DND-41 (cell line): ENCODE measurements at places on chromosomes 1 and 21.

DNA sequence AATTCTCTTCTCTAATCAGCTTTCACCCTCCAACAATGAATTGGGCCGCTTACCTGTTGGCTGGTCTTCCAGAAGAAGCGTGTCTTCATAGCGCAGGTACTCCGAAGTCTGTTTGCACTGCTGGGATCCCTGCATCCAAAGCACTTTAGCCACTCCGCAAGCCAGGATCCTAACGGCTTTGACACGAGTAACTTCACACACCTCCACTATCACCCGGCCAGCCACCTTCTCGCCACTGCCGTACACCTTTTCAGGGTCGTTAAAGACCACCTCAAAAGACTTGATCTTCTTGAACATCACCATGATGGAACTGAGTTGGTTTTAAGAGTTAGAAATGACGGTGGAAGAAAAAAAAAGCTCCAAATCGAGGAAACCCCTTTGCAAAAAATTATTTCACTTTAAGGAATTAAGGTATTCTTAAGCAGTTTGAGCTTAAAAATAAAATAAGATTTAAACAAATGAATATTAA, 381 bp downstream of the TXNIP start:
- peaks cover 61% of the 10 kb centered on the region for H3K4me1 ChIP-seq
- no peaks in the 10 kb centered on the region for H3K27me3 ChIP-seq
- H3K27ac ChIP-seq, result peak overlapping the region; percentile 97
- H3K36me3 ChIP-seq, result peaks cover 18% of the 10 kb centered on the region

DNA sequence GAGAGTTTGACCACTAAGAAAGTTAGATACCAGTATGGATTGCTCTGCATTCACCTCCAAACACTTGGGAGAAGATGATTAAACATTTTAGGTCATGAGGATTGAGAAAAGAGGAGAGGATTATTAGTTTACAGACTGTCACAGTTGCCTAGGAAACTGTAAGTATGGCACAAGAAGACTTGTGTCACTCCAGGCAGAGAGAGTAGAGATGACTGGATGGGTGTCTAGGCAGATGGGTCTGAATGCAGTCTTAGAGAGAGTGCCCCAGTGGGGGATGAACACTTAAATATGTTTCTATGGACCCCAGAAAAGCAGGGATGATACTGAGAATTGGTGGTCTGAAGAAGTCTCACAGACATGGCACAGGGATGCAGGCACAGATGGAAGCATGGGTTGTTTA, 477.6 kb upstream of the B3GALT2 start:
- H3K27ac ChIP-seq, result no peak overlapping the region
- no peak overlapping the region for H3K4me3 ChIP-seq

GRCh38 chr1:172838680-172839313, 179.9 kb downstream of the FASLG start:
- no peak overlapping the region for H3K4me3 ChIP-seq
- H3K27ac ChIP-seq, result 0 out of 2 replicates have a peak overlapping the region, but pooled peaks have one; percentile 7
- no peak for DNase-seq
- no peaks in the 10 kb centered on the region for H3K36me3 ChIP-seq

DNA sequence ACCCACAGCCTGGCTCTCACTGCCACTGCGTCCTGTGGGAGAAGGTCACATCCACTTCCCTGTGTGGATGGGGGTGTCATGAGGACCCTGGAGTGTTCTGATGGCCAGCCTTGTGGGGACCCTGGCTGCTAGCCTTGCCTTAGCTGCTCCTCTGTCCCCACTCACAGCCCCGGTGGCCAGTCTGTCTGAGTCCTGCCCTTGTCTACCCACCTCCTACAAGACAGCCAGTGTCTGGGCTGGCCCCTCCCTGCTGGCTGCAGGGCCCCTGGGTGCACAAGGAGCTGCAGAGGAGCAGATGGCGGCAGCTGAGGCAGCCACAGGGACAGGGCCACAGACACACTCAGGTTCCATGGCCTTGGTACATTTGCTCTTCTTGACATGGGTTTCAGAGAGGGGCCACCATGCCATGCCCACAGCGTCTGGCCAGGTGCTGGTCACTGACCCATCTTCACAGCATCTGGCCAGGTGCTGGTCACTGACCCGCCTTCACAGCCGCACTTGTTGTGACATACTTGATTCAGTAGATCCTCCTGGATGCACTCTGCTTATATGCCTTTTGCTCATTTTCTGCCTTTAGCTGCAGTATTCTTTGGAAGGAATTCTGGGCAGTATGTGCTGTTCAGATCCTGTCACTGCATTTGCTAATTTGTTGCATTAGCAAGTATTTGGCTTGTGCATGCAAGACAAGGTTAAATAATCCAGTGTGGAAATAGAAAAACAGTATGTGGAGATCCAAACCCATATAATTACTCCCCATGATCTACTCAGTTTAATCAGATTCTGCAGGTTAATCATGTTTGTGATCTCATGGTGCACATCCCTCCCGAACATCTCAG, 157.8 kb downstream of the PCBP3 start:
- DNase-seq, result no peak
- no peaks in the 10 kb centered on the region for H3K27me3 ChIP-seq
- H3K4me1 ChIP-seq, result no peaks in the 10 kb centered on the region
- H3K36me3 ChIP-seq, result no peaks in the 10 kb centered on the region
- H3K4me3 ChIP-seq, result no peak overlapping the region

DNA sequence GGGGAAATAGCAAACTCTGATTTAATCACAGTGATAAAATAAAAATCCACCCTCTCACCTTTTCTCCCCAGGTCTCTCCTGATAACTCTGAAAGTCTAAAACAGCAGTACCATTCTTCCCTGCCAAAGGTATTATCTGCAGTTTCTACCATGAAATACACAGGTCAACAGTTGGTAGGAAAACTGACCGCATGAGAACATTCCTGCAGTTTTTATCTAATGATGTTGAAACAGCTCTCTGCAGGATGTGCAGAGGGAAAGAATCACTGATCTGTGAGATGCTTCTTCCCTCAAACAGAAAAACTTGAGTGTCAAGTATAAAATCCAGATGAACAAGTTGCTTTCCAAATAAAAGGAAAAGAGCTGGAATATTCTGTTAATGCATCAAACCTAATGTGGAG, 39.1 kb downstream of the KCNJ6 start:
- H3K4me1 ChIP-seq, result no peaks in the 10 kb centered on the region
- peaks cover 21% of the 10 kb centered on the region for H3K27me3 ChIP-seq
- no peaks in the 10 kb centered on the region for H3K36me3 ChIP-seq
- no peak for DNase-seq
- no peak overlapping the region for H3K4me3 ChIP-seq

DNA sequence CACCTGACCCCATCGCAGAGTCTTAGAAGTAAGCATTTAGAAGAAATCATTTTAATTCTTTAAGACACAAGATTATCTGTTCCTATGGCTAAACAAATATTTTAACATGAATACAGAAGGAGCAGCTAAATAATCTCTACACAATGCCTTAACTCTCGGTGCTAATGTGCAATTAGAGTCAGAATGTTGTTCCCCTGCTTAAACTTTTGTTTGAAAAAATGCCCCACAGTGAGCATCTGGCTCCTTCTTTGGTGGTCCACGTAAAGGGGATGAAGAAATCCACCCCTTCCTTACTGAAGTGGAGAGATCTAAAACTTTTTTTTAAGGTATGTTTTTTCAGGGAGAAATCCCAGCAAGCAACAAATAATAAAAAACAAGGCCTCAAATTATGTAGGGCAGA, 55.2 kb downstream of the SLC45A1 start:
- H3K4me1 ChIP-seq, result no peaks in the 10 kb centered on the region
- H3K27me3 ChIP-seq, result no peaks in the 10 kb centered on the region
- no peaks in the 10 kb centered on the region for H3K36me3 ChIP-seq
- H3K27ac ChIP-seq, result no peak overlapping the region

DNA sequence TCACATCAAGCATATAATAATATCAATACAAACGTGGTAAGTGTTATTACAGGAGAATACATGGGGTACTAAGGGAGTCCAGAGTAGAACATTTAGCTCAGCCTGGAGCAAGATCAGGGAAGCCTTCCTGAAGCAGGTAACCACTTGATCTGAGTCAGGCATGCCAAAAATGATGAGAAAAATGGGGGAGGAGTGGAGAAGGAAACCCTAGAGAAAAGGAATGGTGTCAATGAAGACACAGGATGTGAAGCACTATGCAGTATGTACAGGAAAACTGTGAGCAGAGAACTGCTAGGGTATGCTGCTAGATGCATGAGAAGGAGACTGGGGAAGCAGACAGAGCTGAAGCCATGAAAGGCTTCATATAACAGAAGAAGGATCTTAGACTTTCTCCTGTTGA, 84.7 kb downstream of the NOTCH2 start:
- no peaks in the 10 kb centered on the region for H3K27me3 ChIP-seq
- peaks cover 22% of the 10 kb centered on the region for H3K4me1 ChIP-seq
- H3K36me3 ChIP-seq, result peaks cover 27% of the 10 kb centered on the region
- no peak overlapping the region for H3K27ac ChIP-seq
- no peak overlapping the region for H3K4me3 ChIP-seq

- no peaks in the 10 kb centered on the region for H3K36me3 ChIP-seq
- no peak overlapping the region for H3K4me3 ChIP-seq
- no peak for DNase-seq
- no peaks in the 10 kb centered on the region for H3K27me3 ChIP-seq
- H3K27ac ChIP-seq, result no peak overlapping the region
- H3K4me1 ChIP-seq, result no peaks in the 10 kb centered on the region
Measured at GRCh38 chr1:240811256-240811655, 199.3 kb upstream of the GREM2 start.

GRCh38 chr1:213256438-213257087, 205.5 kb downstream of the RPS6KC1 start:
- H3K27me3 ChIP-seq, result no peaks in the 10 kb centered on the region
- no peaks in the 10 kb centered on the region for H3K4me1 ChIP-seq
- no peak overlapping the region for H3K27ac ChIP-seq

- H3K36me3 ChIP-seq, result no peaks in the 10 kb centered on the region
- H3K4me1 ChIP-seq, result no peaks in the 10 kb centered on the region
- DNase-seq, result no peak
Measured at GRCh38 chr1:22711071-22711470, 432 bp downstream of the EPHB2 start.

DNA sequence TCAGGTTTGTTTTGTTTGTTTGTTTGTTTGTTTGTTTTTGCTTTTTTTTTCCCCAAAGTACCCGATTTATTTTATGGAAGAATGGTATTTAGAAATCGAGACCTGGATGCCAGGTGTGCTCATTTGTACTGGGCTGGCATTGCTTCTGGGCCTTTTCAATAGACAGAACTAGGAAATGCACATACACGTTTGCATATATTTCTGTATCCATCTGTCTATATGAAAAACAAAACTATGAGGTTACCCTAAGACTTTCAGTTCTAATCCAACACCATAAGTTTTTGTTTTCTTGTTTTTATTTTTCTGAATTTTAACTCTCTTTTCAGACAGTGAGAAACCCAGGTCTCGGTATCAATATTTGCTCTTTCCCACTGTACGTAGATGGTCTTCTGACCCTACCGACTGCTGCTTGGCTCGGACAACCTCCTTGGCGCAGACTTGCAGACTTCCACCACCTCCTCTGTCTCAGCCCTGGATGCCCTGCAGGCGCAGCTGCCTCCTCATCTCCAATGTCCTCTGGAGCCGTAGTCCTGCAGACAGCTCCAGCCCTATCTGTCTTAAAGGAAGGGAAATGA, 171.7 kb downstream of the NEK7 start:
- DNase-seq, result no peak
- H3K36me3 ChIP-seq, result no peaks in the 10 kb centered on the region
- H3K27ac ChIP-seq, result no peak overlapping the region
- no peaks in the 10 kb centered on the region for H3K27me3 ChIP-seq
- H3K4me3 ChIP-seq, result no peak overlapping the region

GRCh38 chr1:184212649-184213314, 161.3 kb downstream of the TSEN15 start:
- no peaks in the 10 kb centered on the region for H3K36me3 ChIP-seq
- H3K27ac ChIP-seq, result no peak overlapping the region
- H3K4me1 ChIP-seq, result no peaks in the 10 kb centered on the region
- no peak for DNase-seq

GRCh38 chr1:211326528-211327345, at the start of gene TRAF5:
Gene TRAF5, plus strand, starts transcription at chr1:211326833. Its CDS starts 26,407 bp downstream, at chr1:211353240.
- H3K27ac ChIP-seq, result peak within 1 kb of the TSS; percentile 60
- peaks cover 37% of the 10 kb centered on the region for H3K27me3 ChIP-seq
- H3K36me3 ChIP-seq, result no peaks in the 10 kb centered on the region
- peak; percentile 63 for DNase-seq
- H3K4me1 ChIP-seq, result peaks cover 29% of the 10 kb centered on the region

- DNase-seq, result no peak
- H3K36me3 ChIP-seq, result no peaks in the 10 kb centered on the region
- no peaks in the 10 kb centered on the region for H3K27me3 ChIP-seq
- no peak overlapping the region for H3K27ac ChIP-seq
Measured at GRCh38 chr1:7574121-7575040, 196.7 kb upstream of the VAMP3 start.

GRCh38 chr1:107941531-107941930, 23.4 kb downstream of the VAV3 start:
- H3K4me1 ChIP-seq, result peaks cover 80% of the 10 kb centered on the region
- DNase-seq, result no peak
- H3K27ac ChIP-seq, result peak overlapping the region; percentile 32
- no peaks in the 10 kb centered on the region for H3K27me3 ChIP-seq
- no peaks in the 10 kb centered on the region; the same call in 1 of the 2 replicates for H3K36me3 ChIP-seq
- H3K4me3 ChIP-seq, result no peak overlapping the region

GRCh38 chr1:186327331-186327730, 47.7 kb downstream of the TPR start:
- no peaks in the 10 kb centered on the region for H3K27me3 ChIP-seq
- H3K36me3 ChIP-seq, result peaks cover 87% of the 10 kb centered on the region
- no peak overlapping the region for H3K4me3 ChIP-seq

DNA sequence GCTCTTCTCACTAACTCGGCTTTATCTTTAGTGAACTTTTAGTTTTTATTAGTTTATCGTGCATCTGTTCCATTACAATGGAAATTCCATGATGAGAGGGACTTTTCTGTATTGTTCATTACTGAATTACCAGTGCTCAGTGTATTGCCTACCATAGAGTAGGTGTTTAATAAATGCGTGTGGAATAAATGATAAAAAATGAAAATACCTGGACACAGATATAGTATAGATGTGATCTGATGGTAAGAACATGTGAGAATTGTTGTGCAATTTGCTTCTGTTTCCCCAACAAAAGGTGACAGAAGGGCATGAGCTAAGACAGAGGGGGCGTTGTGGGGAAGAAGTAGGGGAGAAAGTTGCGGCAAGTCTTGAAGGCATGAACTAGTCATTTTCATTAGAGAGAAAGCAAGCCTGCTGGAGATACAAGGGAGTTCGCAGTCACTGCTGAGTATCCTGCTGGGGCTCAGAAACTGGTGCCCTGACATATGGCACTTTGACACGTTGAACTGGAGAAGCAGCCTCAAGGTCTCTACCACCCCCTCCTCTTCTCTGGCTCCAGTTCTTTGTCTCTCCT, 5.6 kb upstream of the COG2 start:
- no peaks in the 10 kb centered on the region; the same call in 1 of the 2 replicates for H3K4me1 ChIP-seq
- DNase-seq, result no peak
- H3K27ac ChIP-seq, result no peak overlapping the region
- no peak overlapping the region for H3K4me3 ChIP-seq

GRCh38 chr1:183247484-183247883, 61.4 kb downstream of the LAMC2 start:
- H3K4me1 ChIP-seq, result no peaks in the 10 kb centered on the region
- no peak overlapping the region for H3K4me3 ChIP-seq
- DNase-seq, result no peak
- peaks cover 14% of the 10 kb centered on the region for H3K27me3 ChIP-seq
- H3K27ac ChIP-seq, result no peak overlapping the region
- H3K36me3 ChIP-seq, result no peaks in the 10 kb centered on the region
